ENCODE measurements at places on chromosomes 7 and 10.

GRCh38 chr10:112996462-112996861, 46.4 kb downstream of the TCF7L2 start:
- DNase-seq = no peak

- peak; percentile 73 for DNase-seq
Measured at GRCh38 chr10:3239066-3239919, 66.7 kb upstream of the PITRM1 start.

DNA sequence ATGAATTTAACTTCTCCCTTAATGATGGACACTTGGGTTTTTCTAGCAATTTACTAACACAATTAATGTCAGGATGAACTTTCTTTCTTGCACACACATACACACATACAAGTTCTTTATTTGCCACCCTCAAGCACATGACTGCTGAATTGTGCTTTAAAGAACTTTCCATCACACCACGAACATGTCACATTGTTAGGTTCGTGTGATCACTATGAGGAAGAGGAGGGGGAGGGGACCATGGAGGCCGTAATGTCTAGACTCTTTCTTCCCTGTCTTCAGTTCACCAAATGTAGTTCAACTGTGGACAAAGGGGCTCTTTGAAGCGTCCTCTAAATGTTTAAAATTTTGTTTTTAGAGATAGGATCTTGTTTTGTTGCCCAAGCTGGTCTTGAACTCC, 31.0 kb downstream of the NUP42 start:
- no peak for DNase-seq

GRCh38 chr10:13844651-13845050, 257.9 kb downstream of the PRPF18 start:
- DNase-seq = no peak

DNA sequence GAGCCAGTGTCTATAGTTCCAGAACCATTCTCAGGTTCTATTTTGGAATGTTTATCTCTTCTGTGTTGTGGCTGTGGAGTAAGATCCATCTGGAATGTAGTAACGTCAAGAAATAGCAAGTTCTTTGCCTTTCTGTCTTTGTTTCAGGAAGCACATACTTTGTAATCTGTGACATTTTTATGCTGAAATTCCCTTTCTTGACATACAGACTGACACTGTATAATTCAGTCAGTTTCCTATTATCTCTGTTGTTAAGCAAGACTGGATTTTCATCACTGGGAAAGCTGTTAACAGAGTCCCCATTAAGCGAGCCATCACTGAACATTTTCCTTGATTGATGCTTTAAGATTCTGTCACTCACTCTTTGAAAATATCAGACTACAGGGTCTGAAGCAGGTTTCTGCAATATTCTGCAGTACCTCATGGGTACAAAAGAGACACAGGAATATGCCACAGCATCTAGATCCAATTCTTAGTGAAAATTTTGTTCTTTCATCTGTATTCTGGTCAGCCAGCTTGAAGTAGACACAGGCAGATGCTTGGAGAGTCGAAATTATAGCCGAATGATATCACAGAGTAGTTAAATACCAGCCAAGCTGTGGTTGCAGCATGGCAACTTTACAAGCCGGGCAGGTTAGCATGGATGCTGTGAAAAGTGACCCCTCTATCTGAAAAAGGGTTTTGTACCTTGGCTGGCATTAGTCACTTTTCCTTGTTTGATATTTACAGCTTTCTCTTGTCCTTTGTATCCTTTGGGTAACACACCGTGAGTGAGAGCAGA, 62.6 kb downstream of the CACNB2 start:
- DNase-seq = no peak

GRCh38 chr10:97135464-97135863, 50.3 kb downstream of the SLIT1 start:
- DNase-seq = no peak

GRCh38 chr7:130961128-130961601, 227.2 kb upstream of the KLF14 start:
- peak; percentile 91 for DNase-seq

DNA sequence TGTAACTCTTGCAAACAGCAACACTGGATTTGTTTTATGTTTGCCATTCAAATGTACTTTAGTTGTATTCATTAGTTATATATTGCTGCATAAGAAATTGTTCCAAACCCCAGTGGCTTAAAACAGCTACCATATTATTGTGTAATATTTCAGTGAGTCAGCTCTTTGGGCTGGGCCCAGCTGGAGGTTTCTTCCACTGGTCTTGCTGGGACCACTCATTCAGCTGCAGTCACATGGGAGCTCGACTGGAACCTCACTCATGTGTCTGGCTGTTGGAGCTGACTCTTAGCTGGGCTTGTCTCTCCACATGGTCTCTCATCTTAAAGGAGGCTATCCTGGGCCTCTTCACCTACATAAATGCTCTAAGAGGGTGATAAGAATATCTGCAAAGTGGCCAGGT, 23.2 kb upstream of the PIP4K2A start:
- DNase-seq = no peak

DNA sequence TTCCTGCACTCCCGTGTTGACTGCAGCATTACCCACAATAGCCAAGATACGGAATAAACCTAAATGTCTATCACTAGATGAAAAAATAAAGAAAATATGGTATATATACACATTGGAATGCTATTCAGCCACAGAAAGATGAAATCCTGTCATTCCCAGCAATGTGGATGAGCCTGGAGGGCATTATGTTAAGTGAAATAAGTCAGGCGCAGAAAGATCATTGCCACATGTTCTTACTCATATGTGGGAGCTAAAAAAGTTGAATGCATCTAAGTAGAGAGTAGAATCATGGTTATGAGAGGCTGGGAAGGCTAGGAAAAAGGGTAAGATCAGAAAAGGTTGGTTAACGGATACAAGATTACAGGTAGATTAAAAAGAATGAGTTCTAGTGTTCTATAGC, 219.1 kb upstream of the MKI67 start:
- no peak for DNase-seq

GRCh38 chr7:95993380-95993779, 221.0 kb downstream of the DYNC1I1 start:
- no peak for DNase-seq

DNA sequence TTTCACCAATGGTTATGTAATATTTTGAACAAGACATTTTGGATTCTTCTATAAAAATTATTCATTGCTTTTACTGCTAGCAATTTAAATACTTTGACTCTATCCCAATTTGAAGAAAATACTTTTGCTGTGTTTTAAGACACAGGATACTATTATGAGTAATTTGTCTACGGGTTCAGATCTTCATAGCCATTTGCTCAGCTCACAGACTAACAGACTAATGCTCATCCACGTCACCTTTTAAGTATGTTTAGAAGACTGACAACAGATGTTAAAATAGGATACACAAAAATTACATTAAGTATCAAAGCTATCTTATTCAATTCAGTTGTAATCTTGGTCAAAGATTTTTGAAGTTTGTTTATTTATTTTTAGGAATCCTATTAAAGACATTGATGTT, 251.3 kb upstream of the CHRM2 start:
- no peak for DNase-seq

DNA sequence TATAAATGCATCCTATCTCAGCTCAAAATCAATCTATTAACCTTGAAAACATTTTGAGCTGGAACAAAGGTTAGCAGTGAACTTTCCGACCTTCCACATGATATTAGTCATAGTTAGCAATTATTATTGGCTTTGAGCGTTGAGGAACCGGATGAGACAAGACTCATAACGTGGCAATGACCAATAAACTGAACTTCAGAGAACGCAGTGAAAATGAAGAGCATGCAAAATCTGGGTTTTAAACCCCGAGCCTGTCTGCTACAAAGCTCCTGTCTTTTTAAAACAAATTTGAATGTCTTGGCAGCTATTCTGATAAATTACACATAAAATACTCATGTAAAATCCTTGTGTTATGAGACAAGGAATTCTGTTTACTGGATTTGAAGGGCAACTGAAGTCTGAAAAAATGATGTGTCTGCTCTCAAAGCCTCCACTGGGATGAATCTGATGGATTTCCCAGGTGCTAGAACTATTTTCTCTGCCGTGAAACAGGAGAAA, 74.7 kb upstream of the ITGB1 start:
- DNase-seq = no peak

DNA sequence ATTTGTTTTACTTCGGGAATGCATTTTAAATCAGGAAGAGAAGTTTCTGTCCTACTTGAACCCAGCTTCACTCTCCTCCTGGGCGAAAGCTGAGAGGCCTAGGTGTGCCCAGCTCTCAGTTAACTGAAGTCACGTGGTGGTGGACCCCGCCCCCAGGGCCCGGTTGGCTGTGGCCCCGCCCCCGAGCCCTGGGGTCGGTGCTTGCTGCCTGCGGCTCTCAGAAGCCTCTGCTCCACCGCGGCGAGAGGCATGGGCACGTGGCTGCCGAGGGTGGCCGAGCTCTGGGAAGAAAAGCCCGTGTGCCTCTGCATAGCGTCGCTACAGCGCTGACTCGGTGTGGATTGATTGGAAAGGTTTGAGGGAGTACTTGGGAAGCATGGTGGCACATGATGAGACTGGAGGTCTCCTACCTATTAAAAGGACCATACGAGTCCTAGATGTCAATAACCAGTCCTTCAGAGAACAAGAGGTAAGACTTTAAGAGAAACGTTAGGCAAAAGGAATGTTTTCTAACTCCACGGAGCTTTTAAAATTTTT, 34.1 kb downstream of the NET1 start:
- DNase-seq = peak; percentile 73

DNA sequence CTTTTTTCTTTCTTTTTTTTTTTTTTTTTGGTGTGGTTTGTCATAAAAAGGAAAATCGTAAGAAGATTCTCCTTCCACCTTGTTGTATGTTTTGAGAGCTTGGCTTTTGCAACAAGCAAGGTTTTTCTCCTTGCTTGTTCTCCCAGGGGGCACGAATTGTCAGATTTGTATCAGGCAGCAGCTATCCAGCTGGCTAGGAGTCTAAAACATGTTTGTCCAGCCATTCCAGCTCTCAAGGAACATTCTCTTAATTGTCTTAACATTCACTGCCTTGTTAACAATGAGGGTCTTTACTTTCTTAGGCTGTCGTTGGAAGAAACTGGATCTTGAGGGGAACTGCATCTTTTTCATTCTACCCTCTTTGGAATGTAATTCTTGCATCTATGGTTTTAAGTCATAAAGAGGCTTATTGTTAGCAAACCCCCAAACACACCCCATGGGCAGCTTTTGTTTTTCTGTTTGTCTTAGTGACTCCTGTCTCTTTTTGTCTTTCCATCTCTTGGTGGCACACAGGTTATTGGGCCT, 14.6 kb downstream of the SHTN1 start:
- DNase-seq = no peak

GRCh38 chr7:158589653-158590052, 2.0 kb upstream of the PTPRN2 start:
- DNase-seq = no peak

DNA sequence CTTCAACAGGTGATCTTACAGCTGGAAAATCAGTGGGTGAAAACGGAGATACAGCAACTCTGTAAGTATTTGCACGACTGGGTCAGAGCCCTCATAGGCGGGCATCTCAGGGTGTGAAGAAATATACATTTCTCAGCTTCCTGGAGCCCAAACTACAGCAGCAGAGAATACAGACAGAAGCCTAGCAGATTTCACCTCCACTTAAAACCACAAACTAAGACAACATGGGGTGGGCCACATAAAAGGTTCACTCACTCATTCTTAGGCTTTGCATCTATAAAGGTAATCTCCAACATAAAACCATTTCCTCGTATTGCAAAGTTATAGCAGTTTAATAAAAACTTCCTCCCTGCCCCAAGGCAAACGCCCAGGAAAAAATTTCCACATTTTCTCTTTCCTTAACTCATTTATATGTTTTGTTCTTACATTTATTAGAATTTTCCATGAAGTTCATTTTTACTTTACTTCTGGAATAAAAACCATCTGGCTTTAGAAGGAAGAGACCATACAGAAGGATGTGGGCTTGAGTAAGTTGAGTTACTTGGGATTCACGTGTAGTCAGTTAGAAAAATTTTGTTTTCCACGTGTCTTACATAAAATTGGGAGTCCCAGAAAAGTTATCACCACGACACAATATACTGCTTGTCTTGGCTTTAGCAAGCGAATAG, 327.1 kb downstream of the FRMD4A start:
- peak; percentile 20 for DNase-seq

GRCh38 chr10:3622845-3623621, 162.0 kb downstream of the KLF6 start:
- DNase-seq = peak; percentile 4

GRCh38 chr10:64036321-64036930, 515.2 kb downstream of the REEP3 start:
- no peak for DNase-seq

- DNase-seq = peak; percentile 46
Measured at GRCh38 chr10:44857363-44858016, 53.6 kb upstream of the TMEM72 start.

- DNase-seq = no peak
Measured at GRCh38 chr7:30306976-30307375, 22.6 kb downstream of the ZNRF2 start.

DNA sequence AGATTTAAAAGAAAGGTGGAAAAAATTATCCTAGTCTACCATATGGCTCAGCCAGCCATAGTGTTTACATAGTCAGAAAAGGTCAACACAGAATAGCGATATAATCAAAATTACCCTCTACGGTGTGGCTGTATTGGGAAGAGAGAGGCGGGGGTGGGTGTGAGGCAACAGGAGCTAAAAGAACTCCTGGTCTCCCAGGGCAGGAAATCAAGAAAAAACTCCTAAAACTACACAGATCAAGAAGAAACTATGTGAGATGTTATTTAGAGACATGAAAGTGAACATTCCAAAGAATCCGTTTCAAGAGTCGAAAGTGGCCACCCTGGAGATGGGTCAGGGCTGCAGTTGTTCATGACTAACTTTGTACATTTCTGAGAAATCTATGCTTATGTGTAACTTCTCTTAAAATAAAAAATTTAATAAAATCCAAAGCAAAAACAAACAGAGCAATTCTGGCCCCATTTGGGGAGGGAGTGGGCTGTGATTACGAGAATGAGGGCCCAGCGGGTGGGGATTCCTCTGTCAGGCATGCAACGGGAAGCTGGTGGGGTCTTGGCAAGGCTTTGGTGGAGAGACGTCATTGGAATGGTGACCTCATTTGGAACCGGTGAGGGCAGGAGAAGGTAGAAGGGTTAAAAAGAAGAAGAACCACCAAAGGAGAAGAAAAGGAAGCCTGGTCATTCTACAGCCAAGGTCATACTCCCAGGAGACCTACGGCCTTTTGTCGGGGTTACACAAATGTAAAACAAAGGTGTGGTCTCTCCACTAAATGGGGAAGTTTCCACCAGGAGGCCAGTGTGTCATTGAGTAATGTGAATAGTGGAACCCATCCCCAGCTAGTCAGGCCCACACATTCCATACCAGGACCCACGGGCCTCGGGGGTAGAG, 71.2 kb upstream of the DUSP5 start:
- no peak for DNase-seq

DNA sequence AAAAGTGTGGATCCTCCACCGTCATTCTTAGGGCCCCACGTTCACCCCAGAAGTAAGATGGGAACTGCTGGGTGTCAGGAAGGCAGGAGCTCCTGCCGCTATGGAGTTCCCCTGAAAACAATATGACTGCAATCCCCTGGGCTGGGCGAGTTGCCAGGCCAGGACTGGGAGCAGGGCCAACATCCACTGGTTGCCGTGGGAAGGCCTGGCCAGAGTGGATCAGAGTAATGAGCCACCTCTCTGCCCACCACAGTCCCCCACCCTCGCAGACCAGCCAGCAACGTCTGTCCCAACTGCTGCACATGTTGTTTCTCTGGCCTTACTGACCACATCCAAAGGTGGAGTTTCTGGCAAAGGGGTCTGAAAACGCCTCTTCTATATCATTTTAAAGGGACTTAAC, 86.6 kb downstream of the STRA8 start:
- no peak for DNase-seq

- DNase-seq = peak; percentile 63
Measured at GRCh38 chr10:12130237-12130872, 878 bp downstream of the SEC61A2 start.
